Lung microvascular endothelial cell (primary cell): ENCODE measurements at places on chromosomes 7 and 10. TPM values are rescaled to one million over a fixed set of nuclear protein-coding genes. Genes with fewer than 3 reads are reported as not detected.

PYROXD2 gene
- total RNA-seq: 0.99 and 4.6 TPM in 2 replicates

GPR15LG gene
- total RNA-seq: not detected in 2 replicates

PTPRN2 gene
- total RNA-seq: 2.2 and 4.6 TPM in 2 replicates

MINDY3 gene
- 12.4 and 23.2 TPM in 2 replicates for total RNA-seq

FEZF1 gene
- not detected in 2 replicates for total RNA-seq

ASB10 gene
- total RNA-seq: not detected in 2 replicates

CCZ1B gene
- 41.2 and 61.1 TPM in 2 replicates for total RNA-seq

PTPN20 gene
- total RNA-seq: under 0.01 and 1.4 TPM in 2 replicates
